ENCODE measurements at places on chromosomes 4 and X. TPM values are rescaled to one million over a fixed set of nuclear protein-coding genes. Genes with fewer than 3 reads are reported as not detected.

Gene RNF150
- total RNA-seq, result 1.1 TPM

Gene DDIT4L
- 12.5 TPM for total RNA-seq

Gene RTL5
- total RNA-seq, result 2.4 TPM

Gene ART3
- total RNA-seq, result not detected
